Hepatocyte (in vitro differentiated cells): ENCODE measurements at places on chromosomes 6 and 20. TPM values are rescaled to one million over a fixed set of nuclear protein-coding genes. Genes with fewer than 3 reads are reported as not detected.

Gene TBC1D22B
- 5.2 and 8.9 TPM in 2 replicates for polyA plus RNA-seq

GRCh38 chr20:4737857-4738627 lies 16.3 kb downstream of the PRND start:
- H3K36me3 ChIP-seq = no peaks in the 10 kb centered on the region
- H3K27me3 ChIP-seq = no peaks in the 10 kb centered on the region
- H3K27ac ChIP-seq = no peak overlapping the region
- DNase-seq = no peak
- H3K4me3 ChIP-seq = no peak overlapping the region

GRCh38 chr20:19376451-19377229 lies 164.2 kb downstream of the SLC24A3 start:
- H3K27ac ChIP-seq = no peak overlapping the region
- no peak overlapping the region for H3K4me3 ChIP-seq
- no peak for DNase-seq
- H3K36me3 ChIP-seq = no peaks in the 10 kb centered on the region
- no peaks in the 10 kb centered on the region for H3K27me3 ChIP-seq

- H3K36me3 ChIP-seq = no peaks in the 10 kb centered on the region
- no peaks in the 10 kb centered on the region for H3K4me1 ChIP-seq
- H3K4me3 ChIP-seq = no peak overlapping the region
- DNase-seq = no peak
- H3K27me3 ChIP-seq = no peaks in the 10 kb centered on the region
- H3K27ac ChIP-seq = no peak overlapping the region
Observed at GRCh38 chr6:45915780-45916468, 99.7 kb downstream of the CLIC5 start.

GRCh38 chr6:1146500-1146899 lies 165.4 kb upstream of the FOXQ1 start:
- no peak overlapping the region for H3K27ac ChIP-seq
- no peaks in the 10 kb centered on the region for H3K36me3 ChIP-seq
- no peak for DNase-seq
- no peaks in the 10 kb centered on the region for H3K27me3 ChIP-seq
- H3K4me3 ChIP-seq = no peak overlapping the region

Gene ZSCAN23
- 0.48 and 1.4 TPM in 2 replicates for polyA plus RNA-seq
